ENCODE measurements at places on chromosomes 2 and 18.
A peak's percentile ranks its signal among the peaks of the same experiment; 100 is the strongest.

- no peak for DNase-seq
Measured at GRCh38 chr2:158955842-158956365, 12.5 kb upstream of the TANC1 start.

- DNase-seq = no peak
Measured at GRCh38 chr2:1780693-1781092, 36.4 kb upstream of the PXDN start.

DNA sequence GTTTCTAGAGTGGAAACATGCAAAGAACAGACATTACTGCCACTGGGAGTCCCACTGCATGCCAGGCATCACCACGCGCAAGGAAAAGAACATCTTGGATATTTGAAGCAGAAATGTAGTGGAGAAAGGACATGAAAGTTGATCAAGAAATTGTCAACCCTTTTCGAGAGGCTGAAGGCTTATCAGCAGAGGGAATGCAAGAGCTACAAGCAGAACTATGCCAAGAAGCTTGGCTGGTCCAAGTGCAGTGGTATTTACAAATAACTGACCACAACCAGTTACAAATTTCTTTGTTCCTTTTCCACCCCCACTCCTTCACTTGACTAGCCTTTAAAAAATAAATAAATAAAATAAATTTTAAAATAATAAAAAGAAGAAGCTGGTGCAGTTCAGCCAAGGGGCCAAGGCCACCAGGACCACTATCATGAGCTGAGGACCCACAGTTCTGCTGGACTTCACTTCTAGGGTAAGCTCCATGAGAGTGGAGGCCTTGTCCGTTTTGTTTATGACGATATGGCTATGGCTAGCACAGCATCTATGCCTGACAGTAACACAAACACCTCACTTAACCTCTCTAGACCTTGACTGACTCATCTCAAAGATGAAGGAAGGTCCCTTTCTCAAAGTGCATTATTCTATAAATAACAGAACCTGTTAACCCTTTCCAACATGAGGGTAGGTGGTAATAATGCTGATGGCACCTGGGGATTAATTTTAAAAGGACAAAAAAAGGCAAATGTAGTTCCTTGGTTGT, 20.9 kb downstream of the MARCHF4 start:
- no peak for DNase-seq

GRCh38 chr18:65235966-65236624, 514.7 kb upstream of the CDH7 start:
- no peak for DNase-seq

GRCh38 chr2:98191883-98192282, 104.9 kb downstream of the VWA3B start:
- DNase-seq = no peak

DNA sequence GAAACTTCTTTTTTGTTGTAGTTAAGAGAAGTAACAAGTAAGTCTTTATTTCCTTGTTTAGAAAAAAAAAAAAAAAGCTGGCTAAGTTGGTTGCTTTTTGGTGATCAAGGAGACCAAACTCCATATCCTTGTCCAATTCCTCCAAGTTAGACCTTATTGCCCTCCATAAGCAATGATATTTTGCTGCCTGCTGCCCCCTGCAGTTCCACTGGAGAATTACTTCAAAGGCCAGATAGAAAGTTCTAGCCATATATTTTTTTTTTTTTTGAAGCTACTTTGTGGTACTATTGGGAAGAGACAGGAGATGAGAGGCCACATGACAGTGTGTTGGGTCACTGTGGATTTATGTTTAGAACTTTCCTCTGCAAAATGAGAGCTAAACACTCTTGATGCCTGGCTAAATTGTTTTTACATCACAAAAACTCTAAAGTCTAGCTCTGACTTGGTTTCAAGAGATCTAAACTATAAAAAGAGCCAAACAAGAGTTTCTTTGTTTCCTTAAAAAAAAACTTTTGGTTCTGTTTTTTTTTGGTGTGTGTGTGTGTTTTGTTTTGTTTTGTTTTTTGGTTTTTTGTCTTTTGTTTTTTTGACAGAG, 80.7 kb upstream of the RASGRP3 start:
- DNase-seq = peak; percentile 17

- peak; percentile 76 for DNase-seq
Measured at GRCh38 chr2:47631792-47632398, 151.1 kb upstream of the MSH6 start.

- DNase-seq = no peak
Measured at GRCh38 chr2:159285433-159285832, 1.1 kb downstream of the WDSUB1 start.

DNA sequence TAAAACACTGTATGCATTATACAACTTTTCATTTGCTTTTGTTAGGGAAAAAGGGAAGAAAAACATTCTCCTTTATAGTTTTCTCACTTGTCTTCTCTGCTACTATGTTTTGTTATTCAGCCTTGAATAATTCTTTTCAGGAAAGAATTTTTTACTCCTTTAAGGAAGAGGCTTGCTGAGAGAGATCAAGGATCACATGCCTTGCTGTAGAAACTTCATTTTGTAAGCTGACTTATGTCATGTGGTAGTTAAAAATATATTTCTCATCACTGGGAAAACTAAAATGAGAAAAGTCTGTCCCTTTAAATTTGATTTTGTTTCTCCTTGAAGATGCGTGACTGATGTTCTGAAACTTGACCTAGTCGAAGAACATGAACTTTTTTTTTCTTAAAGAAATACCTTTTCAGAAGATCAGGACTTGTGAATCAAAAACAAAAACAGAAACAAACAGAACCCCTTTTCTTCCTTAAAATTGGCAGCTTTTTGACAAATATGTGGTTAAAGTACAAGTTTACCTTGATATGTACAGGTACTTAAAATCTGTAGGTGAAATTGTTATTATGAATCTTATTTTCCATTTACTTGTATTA, 145.1 kb downstream of the COMMD1 start:
- DNase-seq = no peak

DNA sequence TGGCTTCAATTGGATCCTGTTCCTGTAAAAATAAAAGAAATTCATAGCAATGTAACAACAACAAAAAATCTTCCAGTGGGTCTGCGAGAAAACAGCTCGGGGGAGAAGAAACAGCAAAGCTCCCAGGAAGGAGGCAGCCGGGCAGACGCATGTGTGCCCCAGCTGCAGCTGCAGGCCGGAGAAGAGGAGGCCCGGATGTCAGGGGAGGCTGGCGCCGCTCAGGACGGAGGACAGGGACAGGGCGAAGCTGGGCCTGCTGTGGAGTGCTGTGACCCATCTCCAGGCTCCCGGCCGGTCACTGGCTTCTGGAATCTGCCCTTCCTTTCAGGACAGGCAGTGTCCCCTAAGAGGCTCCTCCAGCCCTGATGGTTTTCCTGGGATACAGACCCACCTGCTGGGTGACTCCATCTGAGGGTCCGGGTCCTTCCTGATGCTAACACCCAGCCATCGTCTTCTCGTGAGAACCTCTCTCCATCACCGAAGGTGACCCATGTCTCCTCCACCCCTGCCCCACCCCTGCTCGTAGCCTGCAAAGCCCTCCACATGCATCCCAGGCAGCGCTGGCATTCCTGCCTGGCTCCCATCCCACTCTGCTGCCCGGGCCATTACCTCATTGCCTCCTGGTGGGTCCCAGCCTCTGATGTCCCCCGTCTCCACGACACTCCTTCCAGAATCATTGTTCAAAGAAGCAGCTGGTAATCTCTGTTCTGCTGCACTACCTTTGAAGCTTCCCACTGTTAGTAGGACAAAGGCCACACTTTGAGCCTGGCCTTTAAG, 145.4 kb upstream of the TWIST2 start:
- no peak for DNase-seq

DNA sequence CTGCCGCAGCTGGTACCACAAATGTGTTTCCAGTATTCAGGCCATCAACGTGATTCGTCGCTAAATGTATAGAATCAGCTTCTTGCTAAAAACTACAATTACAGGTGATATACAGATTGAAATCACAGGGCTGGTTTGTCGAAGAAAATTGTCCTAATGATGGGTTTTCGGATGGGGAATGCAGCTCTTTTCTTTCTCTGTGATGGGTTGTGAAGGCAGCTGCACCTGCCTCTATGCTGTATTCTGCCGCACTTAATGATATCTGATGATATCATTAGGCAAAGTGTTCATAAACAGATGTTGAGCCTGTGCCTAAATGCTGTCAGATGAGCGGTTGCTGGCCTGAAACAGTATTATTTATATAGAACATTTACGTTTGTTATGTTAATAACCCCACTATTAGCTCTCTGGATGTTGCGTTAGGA, 218.1 kb downstream of the ARHGAP15 start:
- DNase-seq = no peak

- DNase-seq = no peak
Measured at GRCh38 chr2:50872543-50872942, 159.4 kb downstream of the NRXN1 start.

GRCh38 chr2:218876562-218877219, 4.0 kb upstream of the WNT10A start:
- peak; percentile 53 for DNase-seq

DNA sequence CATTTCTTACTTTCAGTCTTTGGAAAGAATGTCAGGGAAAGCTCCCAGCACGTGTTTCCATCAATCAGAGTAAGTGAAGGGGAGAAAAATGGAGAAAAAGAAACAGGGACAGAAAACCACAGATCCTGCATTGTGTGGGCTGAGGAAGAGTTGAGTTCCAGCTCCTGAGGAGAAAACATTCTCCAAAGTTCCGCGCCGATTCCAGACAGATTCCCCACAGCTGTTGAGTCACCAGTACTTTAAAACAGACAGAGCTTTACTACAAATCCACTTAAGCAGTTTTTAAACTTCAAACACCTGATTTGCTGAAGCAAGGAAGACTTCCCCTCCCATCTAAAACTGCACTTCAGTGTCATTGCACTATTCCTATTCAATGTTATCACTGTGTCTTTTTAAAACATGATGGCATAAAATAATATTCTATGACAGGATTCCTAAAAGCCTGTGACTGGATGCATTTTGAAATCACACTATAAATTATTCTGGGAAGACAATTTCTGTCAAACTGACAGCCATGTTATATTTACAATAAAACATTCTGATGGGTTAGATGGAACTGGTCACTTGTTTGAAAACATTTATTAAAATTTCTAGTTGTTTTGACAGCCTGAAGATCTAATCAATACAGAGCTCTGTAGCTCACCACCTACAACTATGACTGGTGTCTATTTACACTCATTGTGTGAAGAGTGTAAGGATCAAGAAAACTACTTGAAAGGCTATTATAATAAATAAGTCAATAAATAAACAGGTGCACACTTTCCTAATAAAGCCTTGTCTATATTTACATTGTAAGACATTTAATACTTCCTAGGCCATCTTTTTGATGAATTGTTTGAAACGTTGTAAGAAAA, 40.9 kb downstream of the TCF4 start:
- DNase-seq = peak; percentile 25

DNA sequence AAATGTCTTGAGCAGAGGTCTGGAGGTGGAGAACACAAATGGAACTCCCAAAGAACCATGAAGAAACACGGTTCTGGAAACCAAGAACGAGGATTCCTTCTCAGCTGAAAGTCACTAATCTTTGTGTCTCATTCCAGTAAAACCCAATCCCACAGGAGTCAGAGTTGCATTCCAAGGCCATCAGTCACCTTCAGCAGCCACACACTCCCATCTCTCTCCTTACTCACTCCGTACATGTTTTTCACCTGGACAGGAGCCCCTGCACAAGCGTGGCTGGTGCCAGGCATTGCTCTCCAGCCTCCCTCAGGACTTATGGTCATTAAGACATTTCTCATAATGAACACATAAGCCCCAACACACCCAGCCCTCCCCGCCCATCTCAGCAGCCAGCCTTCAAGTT, 175.4 kb upstream of the SIX2 start:
- DNase-seq = peak; percentile 89

DNA sequence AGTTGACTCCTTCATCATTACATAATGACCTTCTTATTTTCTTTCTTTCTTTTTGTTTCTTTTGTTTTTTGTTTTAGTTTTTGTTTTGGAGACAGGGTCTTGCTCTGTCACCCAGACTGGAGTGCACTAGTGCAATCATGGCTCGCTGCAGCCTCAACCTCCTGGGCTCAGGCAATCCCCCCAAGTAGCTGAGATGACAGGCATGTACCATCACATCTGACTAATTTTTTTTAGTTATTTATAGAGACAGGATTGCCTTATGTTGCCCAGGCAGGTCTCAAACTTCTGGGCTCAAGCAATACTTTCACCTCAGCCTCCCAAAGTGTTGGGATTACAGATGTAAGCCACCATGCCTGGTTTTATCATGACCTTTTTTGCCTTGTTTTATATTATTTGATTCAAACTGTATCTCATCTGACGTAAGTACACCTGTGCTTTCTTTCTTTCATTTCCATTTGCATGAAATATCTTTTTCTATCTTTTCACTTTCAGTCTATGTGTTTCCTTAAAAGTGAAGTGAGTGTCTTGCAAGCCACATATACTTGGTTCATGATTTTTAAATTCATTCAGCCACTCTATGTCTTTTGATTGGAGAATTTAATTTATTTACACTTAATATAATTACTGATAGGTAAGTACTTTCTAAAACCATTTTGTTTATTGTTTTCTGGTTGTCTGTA, 39.1 kb downstream of the SP100 start:
- DNase-seq = no peak

GRCh38 chr18:42178376-42179080, 223.5 kb downstream of the PIK3C3 start:
- DNase-seq = no peak

DNA sequence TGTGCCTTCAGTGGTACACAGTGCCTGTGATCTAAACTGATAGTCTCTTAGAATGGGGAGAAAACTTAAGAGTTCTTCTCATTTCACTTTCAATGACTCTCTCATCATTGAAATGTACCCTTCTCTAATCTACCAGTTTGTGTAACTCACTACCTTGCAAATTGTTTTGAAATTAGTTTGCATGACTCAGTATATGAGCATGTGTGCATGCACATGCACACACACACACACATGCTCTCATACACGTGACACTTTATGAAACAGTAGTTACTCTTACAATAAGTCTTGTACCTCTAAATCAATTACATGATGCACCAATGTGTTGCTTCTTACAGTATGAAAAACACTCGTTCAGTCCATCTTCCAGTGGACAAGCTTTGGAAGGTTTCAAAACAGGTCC, 10.6 kb downstream of the LYPD6B start:
- DNase-seq = no peak

DNA sequence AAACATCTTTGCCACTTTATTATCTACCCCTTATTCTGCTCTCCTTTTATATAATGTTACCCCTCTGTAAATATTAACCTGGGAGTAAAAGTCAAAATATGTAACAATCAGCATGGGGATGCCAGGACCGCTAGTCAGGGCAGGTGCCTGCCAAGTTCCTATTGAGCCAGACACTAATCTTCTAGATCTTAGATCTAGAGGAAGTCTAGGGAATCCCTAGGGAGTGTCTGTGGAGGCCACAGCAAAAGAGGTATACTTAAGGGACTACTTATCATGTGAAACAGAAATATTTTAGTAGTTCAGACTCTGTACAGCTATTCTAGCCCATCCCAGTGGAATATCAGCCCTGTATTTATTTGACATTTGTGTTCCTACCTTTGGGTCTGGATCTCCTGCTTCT, 600.8 kb upstream of the CDH2 start:
- no peak for DNase-seq

- DNase-seq = no peak
Measured at GRCh38 chr2:240213226-240213475, 72.7 kb upstream of the OTOS start.

GRCh38 chr2:239047420-239047819, 199.5 kb downstream of the TWIST2 start:
- no peak for DNase-seq

Measured in RCC 7860 (cell line).